Stimulated activated memory B cell treated with anti-CD40 and anti-IgM and Interleukin-4, amounts not matched to agents 10 μg/mL and 1 μg/mL and 100 μg/mL, for 72 hours (primary cell): ENCODE measurements at places on chromosomes 1 and 21.
A peak's percentile ranks its signal among the peaks of the same experiment; 100 is the strongest.

- peak; percentile 90 for ATAC-seq
These were observed 17.0 kb downstream of the KLHDC8A start for GRCh38 chr1:205339717-205340116.

DNA sequence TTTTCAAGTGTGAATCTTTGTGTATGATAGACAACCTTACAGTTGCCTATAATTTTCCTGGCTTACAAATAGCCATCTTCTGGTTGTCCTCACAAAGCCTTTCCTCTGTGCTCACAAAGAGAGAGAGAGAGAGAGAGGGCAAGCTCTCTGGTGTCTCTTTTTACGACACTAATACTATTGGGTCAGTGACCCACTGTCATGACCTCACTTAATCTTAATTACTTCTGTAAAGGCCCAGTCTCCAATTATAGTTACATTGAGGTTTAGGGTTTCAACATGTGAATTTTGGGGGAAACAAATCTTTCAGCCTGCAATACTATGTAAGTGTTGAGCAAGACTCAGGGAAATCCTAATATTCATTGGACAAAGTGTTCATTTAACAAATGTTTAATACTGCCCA lies 167.4 kb upstream of the COL11A1 start:
- no peak for ATAC-seq

- ATAC-seq, result no peak
These were observed 2.4 kb downstream of the TMCC2 start for GRCh38 chr1:205229916-205230700.

- ATAC-seq, result no peak
These were observed 6.3 kb downstream of the LRRC53 start for GRCh38 chr1:74505928-74506710.

DNA sequence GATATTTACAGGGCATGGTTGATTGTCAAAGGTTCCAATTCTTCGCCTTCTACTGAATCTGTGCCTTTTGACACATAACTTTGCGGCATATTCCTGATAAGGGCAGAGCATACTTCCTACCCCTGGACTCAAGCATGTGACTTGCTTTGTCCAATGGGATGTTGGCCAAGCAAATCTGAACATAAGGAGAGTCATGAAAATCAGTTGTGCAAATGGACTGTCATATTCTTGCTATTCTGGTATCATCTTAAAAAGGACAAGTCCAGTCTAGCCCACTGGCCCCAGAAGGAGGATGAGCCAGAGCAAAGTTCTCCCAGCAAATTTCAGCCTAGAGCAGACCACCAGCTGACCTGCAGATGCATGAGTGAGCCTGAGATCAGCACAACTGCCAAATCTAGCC lies 41.0 kb upstream of the MUTYH start:
- no peak for ATAC-seq

GRCh38 chr1:57986432-57986831 lies 560.1 kb downstream of the OMA1 start:
- peak; percentile 88 for ATAC-seq

DNA sequence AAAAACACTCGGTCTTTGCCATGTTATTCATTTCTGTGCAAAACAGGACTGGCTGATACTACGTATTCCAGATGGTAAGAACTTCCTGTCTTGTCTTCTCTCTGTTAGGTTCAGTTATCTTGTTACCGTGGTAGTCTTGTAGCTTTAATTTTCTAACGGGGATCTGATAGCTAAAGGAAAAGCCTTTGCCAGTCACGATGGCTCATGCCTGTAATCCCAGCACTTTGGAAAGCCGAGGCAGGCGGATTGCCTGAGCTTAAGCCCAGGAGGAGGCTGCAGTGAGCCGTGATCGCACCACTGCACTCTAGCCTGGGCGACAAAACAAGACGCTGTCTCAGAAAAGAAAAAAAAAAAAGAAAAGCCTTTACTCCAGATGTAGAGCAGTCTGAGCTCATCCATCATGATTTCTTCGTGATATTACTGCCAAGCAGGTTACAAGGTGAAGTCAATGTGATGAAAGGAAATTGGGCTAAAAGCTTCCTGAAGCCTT lies 11.1 kb upstream of the MSTO1 start:
- ATAC-seq, result no peak

DNA sequence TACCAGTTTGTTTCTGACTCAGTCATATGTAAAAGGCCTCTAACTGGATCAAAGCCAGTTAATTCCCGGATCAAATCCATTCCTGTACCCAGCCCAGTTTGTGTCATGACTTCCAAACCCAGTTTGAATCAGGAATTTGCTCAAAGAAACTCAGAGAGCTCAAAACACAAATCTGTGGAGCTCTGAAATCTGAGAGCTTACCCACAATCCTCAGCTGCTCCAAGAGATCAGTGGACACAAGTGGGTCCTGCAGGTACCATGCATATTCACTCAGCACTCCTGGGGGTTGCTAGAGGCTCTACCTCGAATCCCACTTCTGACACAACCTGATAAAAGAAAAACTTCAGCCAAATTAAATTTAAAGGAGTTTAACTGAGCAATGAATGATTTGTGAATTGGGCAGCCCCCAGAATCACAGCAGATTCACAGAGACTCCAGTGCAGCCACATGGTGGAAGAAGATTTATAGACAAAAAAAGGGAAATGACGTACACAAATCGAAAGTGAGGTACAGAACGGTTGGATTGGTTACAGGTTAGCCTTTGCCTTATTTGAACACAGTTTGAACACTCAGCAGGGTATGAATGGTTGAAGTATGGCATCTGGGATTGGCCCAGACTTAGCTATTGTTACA lies 11.9 kb upstream of the MRPL55 start:
- ATAC-seq, result peak; percentile 43

- peak; percentile 59 for ATAC-seq
These were observed 717.9 kb downstream of the AMY1C start for GRCh38 chr1:104467590-104467989.

- ATAC-seq, result no peak
These were observed 15.3 kb upstream of the RGS8 start for GRCh38 chr1:182699393-182700350.

- ATAC-seq, result no peak
These were observed 21.0 kb upstream of the LAMC1 start for GRCh38 chr1:183002267-183002666.

DNA sequence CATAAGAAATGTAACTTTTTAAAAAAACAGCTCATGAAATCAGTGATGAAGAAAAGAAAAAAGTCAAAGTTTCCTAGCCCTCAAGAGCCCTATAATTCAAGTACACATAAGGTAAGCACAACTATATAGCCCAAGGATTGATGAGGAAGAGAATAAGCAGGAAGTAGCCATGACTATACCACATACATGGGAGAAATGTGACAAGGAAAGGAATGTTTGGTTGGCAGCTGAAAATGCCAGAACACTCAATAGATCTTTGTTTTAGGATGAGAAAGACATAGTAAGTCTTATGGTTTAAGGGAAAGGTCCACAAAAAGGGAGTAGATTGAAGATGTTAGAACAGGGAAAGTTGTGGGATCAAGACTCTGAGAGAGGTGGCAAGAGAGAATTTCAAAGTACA lies 5.7 kb downstream of the DOCK7 start:
- no peak for ATAC-seq

DNA sequence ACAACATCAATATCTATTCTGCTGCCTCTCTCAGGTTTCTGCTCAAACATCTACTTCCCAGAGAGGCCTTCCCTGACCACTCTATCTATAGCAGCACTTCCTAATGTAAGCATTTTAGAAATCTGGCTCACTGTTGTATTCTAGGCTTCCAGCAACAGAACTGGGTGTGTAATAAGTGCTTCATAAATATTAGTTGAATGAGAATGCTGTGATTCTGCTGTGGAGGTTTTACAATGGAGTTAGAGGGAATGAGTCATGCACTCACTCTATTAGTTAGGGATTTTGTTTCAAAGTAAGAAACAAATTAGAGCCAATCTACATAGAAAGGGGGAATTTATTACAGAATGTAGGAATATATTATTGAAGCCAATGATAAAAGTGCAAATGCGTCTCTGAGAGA lies 38.6 kb upstream of the SLC35F3 start:
- no peak for ATAC-seq

DNA sequence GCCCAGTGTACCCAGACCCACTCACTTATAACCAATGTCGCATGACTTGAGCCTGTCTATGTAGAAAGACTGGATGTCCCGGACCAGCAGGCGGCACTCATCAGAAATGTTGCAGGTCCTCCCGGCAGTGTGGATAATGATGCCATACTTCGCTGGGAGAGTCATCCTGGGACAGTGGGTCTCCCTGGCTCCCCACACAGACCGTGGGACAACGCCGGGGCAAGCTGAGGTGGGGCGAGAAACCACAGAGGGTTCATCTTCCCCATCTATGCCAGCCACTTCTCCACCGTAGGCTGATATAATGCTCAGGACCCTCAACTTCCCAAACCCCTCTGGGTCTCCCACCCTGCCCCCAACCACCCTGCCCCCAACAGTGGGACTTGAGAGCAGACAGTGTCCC lies 8.3 kb downstream of the PGLYRP4 start:
- ATAC-seq, result no peak

DNA sequence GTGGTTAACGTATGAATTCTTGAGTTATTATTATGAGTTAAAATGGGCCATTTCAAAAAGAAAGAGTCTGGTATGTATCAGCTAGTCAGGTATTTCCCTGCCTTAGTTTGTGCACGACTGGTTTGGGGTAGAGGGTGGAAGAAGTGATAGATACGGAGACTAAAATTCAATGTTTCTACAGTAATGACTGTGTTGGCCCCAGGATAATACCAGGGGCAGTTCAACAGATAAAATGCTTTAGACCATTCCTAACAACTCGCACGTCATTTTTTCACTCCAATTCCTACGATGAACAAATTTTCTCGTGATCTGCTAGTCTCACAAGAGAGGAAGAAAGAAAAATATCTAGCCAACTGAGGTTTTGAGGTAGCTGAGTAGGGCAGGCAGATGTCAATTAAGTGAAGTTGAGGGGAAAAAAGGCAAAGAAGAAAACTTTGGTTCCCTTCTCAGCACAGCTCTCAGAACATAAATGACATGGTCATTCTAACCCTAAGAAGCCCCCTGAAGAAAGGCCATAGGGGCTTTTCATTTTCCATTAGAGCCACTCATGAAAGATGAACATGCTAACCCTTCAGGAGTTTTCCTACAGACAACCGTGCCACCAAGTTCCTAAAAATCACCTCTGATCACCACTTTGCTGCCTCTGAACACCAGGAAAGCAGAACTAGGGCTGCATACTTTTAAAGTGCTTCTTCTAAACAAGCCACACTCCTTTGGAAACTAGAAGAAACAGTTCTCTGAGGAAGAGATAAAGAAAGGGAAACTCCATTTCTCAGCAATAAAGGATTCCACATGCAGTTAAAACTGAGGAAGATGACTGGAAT lies 5.6 kb downstream of the MCOLN2 start:
- peak; percentile 80 for ATAC-seq

GRCh38 chr1:53541761-53542550 lies 82.8 kb downstream of the DMRTB1 start:
- no peak for ATAC-seq

- ATAC-seq, result no peak
These were observed 64.1 kb downstream of the LRRC8D start for GRCh38 chr1:89884718-89885596.

DNA sequence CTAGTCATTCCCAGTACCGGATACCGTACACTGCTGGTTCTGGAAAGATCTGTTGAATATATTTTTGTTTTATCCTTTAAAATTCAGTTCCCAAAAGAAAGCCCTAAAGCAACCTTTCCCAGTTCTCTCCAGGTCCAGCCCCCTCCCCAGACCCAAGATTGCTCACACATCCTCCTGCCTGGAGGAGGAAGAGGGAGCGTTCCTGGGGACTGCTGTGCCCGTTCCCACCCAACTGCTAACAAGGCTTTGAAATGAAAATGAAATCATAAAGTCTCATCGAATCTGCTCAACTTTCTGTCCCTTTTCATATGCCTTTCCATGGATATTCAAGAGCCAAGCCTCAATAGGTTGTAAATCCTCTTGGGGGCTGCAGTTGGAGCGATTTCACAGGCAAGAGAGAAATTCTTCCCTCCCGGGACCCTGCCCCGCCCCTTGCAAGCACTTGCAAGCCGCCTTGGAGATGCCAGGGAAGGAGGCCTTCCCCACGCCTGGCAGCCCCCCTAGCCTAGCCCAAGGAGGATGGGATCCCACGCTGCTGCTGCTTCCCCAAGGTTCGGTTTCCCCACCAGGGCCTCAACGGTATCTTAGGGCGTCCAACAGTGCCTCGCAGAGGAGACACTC lies 113.2 kb upstream of the CACHD1 start:
- no peak for ATAC-seq

GRCh38 chr1:206867716-206868115 lies 2.3 kb downstream of the IL20 start:
- ATAC-seq, result no peak

DNA sequence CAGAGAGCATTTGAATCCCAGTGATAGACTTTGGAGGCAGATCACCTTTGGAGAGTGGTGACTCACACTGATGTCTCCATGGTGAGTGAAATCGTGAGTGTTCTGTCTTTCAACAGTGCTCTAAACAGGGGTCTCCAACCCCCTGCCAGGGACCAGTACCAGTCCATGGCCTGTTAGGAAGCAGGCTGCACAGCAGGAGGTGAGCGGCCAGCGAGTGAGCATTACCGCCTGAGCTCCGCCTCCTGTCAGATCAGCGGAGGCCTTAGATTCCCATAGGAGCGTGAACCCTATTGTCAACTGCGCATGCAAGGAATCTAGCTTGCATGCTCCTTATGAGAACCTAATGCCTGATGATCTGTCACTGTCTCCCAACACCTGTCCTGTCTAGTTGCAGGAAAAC lies 61.8 kb upstream of the B3GALNT2 start:
- ATAC-seq, result no peak

GRCh38 chr1:93635614-93636543 lies 45.8 kb downstream of the BCAR3 start:
- ATAC-seq, result no peak
